ENCODE measurements at places on chromosomes 1 and 21.

GRCh38 chr1:149936992-149937705 lies 470 bp upstream of the MTMR11 start:
- no peak for DNase-seq

- DNase-seq: no peak
These were observed 10.7 kb upstream of the ELF3 start for GRCh38 chr1:201999625-202000238.

GRCh38 chr1:103459346-103459745 lies 66.2 kb upstream of the RNPC3 start:
- no peak for DNase-seq

DNA sequence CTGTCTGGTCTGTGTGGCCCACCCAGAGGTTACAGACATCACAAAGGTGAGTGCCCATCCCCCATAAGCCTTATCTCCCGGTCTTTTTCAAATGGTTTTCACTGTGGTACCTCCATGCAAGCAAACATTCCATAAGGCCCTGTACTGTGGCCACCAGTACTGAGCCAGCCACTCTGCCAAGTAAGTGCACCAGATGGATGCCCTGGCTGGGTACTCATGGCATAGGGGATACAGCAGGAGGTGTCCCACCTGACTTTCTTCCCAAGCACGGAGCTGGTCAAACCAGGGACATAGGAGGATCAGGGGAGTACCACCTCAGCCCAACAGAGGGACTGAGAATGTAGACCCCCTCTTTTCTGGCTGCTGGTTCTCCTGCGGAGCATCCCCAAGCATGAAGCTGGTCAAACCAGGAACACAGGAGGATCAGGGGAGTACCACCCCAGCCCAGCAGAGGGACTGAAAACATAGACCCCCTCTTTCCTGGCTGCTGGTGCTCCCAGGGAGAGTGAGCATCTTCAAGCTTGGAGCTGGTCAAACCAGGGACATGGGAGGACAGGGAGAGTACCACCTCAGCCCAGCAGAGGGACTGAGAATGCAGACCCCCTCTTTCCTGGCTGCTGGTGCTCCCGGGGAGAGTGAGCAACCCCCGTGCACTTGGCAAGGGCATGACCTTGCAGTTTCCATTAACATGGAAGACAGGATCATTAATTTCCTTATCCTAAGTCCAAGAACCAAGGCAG lies 81.8 kb upstream of the KLHDC7A start:
- no peak for DNase-seq

- DNase-seq: no peak
These were observed 8.4 kb upstream of the GUCA2B start for GRCh38 chr1:42144711-42145388.

DNA sequence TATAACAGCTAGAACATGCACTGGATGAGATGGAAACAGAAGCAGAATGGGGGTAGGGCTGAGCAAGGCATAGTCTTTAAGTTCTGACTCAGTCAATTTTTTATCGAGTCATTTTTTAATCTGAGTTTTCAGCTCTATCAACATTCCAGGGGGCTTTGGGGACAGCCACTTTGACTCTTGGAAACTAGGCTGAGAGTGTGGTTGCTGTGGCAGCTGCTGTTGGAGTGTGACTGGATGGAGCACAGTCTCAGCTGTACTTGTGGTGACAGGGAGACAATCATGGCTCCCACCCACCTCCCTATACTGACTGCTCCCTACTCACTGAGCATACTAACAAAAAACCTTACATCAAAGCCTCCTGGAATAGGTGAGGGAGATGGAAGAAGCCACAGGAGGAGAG lies 25.0 kb downstream of the GJA5 start:
- no peak for DNase-seq

DNA sequence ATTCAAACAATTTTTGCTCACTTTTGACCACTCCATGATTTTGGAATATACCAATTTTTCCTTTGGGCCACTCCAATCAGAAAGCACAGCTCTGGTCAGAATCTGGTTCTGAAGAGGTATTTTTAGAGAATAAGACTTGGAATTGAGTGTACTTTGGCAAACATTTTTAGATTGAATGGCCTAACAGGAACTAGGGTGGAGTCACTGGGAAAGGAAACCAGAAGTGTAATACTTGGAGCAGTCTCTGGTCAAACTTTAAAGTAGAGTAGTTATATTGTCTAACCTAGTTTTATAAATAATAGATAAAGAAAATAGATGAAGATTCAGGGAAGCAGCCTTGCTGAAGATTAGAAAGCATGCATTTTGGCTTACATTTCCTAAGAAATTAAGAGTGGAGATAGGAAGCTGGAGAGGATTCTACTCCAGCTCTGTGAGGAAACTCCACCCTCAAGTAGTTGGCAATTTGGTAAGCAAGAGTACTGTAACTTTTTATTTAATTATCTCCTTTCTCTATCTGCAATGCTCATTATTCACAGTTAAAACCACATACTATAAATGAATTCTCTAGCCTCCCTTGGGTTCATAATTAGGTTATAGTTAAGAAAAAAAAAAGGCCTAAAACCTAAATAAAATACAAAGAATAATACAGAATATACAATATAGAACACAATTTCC lies 15.8 kb downstream of the STIL start:
- no peak for DNase-seq

DNA sequence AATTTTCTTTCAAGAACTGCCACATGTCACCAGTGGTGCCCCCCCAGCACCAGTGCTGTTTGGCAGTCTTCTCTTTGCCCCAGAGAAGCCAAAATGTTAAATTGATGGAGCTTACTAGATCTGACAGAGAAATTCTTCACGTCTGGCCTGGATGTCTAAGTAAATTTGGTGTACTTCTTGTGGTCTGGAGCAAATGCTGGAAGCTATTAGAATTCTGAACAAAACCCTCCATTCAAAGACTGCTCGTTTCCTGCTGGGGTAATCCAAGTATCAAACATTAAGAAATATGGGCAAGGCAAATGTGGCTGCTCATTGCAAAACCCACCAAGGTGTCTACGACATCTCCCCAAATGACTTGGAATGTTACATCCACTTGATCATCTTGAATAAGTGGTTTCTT lies 92.3 kb downstream of the ROR1 start:
- no peak for DNase-seq

GRCh38 chr1:233061265-233061664 lies 110.9 kb downstream of the NTPCR start:
- DNase-seq: no peak

DNA sequence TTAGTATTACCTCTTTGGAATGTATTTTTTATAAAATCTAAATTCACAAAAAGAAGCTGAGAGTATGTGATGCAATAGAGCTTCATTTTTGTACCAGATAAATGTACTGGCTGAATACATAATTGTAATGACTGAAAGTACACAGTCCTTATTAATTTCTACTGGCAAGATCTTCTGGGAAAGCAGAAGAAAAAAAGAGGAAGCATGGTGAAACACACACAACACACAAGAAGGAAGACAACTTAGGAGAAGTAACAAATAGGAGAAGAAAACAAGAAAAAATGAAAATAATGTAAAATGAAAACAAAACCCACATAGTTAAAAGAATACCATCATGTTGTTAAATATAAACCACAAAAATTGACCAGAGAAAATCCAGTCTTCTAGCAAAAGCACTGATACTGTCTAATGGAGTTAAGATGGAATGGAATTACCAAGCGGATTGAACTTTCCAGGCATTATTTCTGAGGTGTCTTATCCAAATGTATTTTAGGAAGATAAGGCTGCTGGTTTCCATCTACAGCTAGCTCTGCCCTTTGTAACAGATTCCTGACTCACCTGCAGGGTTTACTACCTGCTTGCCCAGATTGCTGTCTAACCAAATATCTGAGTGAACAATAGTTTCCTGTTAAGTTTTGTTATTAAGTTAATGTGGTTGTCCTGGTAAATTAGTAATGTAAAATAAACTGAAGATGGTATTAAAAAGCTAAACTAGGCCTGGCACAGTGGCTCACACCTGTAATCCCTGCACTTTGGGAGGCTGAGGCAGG lies 4.5 kb upstream of the COP1 start:
- DNase-seq: no peak

DNA sequence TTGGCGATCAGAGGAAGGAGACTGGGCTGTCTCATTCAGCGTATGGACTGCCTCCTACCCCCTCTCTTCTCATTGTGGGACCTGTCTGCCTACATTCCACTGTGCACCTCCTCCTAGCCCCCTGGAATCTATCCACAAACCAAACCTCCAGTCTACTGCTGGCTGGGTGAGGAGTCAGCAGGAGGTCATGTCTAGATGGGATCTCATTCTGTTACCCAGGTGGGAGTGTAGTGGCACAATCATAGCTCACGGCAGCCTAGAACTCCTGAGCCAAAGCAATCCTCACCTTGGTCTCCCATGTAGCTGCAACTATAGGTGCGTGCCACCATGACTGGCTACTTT lies 18.0 kb upstream of the TTC22 start:
- DNase-seq: no peak

- DNase-seq: no peak
These were observed 16.6 kb upstream of the PTP4A2 start for GRCh38 chr1:31954607-31955283.

DNA sequence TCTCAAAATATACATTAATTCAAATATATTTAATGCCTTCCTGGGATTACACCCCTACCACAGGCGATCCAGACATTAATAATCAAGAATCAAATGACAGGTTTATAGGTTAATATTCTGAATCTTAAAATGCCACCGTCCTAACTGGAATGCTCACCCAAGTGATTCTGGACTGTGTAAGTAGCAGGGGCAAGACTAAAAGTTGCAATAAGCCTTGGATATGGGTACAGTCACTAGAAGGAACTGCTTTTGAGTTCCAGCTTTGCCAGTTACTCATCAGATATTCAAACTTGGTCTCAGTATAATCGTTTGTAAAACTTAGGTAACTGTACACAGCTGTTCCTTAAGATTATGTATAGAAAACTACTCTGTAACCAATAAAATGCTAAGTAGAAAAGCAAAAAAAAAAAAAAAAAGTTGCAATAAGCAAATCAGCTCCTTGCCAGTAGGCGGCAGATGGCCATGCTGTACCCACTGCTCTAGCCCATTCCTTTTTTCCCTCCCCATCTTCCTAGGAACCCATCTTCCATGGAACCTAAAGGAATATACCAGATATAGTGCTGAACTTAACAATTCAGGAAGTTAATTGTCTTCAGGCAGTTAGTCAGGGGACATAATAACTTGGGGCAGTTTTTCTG lies 10.5 kb downstream of the RO60 start:
- DNase-seq: no peak

DNA sequence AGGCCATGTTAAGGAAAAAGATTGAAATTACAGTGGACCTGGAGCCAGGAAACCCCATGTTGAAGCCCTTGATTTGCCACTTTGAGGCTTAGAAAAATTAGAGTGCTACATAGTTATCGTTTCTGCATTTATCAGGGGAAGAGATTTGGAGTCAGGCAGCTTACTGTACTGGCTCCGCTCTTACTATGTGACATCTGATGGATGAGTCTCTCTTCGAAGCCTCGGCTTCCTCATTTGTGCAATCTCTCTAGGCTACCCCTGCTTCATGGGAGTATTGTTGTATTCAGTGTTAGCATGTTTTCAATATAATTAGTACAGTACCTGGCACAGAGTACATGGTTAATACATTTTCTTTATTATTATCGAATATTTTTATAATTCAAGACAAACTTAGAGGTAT lies 480.4 kb upstream of the USP24 start:
- DNase-seq: no peak

DNA sequence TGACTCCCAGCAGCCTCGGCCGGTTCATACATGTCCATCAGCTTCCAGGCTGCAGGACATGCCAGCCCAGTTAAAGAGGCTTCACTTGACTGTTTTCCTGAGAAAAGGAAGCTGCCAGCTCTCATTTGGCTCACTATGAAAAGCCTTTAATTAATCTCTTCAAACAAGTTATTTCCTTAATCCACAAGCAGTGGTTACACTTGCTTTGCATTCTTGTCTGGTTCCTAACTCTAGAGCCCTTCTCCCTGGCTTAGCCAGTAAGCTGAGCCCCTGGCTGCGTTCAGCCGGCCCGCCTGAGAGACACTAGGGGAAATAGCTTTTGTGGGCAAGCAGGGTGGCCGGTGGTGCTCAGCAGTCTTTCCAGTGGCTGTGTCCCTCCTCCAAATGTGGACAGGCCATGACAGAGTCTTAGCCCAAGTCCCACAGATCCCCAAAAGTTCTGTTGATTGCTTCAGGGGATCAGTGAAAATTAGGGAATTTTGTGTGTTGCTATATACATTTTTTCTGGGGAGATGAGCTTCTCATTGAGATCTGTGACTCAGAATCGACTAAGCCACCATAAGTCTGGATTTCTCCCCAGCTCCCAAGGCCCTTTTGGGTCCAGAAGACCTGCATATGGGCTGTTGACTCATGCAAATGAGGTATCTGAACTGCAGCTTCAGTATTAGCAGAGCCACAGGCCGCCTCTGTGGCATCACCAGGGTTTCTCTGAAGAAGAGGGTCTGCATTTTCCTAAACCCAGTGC lies 10.1 kb downstream of the ATF3 start:
- no peak for DNase-seq

GRCh38 chr1:180757657-180758056 lies 125.8 kb downstream of the XPR1 start:
- no peak for DNase-seq

GRCh38 chr1:21517660-21518480 lies 8.6 kb downstream of the ALPL start:
- no peak for DNase-seq

GRCh38 chr21:27683292-27683691 lies 716.4 kb upstream of the ADAMTS5 start:
- no peak for DNase-seq

DNA sequence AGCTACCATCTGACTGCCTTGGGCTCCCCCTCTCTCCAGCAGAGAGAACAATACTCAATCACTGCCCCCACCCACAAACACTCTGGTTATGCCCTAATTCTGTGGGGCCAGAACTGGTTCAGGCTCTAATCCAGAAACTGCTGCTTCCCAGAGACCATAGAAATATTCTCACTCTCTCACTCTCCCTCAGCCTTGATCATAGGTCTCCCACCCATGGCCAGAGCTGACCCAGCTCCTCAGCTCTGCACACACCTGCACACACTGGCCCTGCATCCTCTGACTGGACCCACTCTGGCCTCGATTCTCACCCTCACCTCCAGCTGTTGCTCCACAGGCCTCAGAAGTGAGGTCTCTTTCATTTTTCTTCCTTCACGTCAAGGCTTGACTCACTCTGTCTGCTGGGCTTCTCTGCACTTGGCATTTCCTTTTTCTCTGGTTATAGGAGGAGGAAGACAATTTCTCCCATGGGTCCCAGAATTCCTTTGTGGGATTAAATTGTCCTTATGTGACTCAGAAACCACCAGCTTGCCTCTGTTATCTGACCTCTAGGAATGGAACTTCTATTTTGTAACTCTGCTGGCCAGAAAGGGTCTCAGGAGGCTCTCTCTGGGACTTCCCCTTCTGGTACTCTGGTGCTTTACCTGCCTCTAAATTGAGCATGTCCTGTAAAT lies 15.6 kb upstream of the ZMYM6 start:
- DNase-seq: no peak

GRCh38 chr21:18204931-18205330 lies 39.7 kb upstream of the CHODL start:
- no peak for DNase-seq

DNA sequence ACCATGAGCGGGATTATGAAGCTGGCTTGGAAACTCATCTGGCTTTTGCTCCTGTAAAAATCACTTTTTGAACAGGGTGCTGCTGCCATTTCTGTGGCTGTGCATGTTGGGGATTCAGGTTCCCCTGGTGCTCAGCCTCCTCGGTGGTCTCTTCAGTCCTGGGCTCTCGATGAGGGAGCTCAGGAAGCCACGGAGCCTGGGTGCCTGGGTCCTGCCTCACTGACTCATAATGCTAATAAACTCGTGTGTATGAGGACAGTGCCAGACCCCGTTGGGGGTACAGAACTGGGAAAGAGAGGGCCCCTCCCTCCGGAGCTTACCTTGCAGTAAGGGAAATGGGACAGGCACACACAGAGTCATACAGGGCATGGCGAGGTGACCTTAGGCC lies 5.8 kb downstream of the COQ8A start:
- DNase-seq: no peak

Data from stimulated activated CD4-positive, alpha-beta T cell treated with anti-CD3 and anti-CD28 coated beads, Interleukin-12 subunit alpha, Interleukin-12 subunit beta, amount 100 ng/mL, for 4 hours (primary cell).